ENCODE measurements at places on chromosomes 1 and 21.

DNA sequence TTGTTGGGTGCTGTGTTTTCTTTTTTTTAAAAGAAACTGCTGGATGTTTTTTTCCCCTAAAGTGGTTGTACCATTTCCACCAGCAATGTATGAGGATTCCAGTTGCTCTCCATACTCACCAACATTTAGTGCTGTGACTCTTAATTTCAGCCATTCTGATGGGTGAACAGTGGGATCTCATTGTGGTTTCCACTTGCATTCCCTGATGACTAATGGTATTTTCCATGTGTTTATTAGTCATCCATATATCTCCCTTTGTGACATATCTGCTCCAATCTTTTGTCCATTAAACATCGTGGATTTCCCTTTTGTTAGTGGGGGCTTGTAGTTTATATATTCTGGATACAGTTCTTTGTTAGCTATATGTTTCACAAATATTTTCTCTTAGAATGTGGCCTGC is 206.0 kb downstream of the CAMTA1 start:
- no peak for DNase-seq

DNA sequence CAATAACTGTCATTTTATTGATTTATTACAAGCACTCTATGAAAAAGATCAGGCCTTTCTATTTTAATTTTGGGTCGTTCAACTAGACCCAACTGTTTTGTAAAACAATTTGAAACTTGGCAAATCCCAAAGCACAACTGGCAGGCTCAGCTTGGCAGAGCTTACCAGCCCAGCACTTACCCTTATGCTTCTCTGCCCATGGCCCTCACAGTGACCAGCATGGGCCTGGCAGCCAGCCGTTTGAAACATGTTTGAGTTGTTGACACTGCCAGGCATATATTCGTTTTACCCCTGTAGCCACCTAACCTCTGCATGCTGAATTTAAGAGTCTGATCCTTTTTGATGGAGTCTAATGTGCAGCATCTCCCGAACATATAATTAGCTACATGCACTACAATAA is 796.7 kb upstream of the ADGRL2 start:
- DNase-seq: no peak

- no peak for DNase-seq
Measured at GRCh38 chr1:64019818-64020217, 183.6 kb upstream of the UBE2U start.

DNA sequence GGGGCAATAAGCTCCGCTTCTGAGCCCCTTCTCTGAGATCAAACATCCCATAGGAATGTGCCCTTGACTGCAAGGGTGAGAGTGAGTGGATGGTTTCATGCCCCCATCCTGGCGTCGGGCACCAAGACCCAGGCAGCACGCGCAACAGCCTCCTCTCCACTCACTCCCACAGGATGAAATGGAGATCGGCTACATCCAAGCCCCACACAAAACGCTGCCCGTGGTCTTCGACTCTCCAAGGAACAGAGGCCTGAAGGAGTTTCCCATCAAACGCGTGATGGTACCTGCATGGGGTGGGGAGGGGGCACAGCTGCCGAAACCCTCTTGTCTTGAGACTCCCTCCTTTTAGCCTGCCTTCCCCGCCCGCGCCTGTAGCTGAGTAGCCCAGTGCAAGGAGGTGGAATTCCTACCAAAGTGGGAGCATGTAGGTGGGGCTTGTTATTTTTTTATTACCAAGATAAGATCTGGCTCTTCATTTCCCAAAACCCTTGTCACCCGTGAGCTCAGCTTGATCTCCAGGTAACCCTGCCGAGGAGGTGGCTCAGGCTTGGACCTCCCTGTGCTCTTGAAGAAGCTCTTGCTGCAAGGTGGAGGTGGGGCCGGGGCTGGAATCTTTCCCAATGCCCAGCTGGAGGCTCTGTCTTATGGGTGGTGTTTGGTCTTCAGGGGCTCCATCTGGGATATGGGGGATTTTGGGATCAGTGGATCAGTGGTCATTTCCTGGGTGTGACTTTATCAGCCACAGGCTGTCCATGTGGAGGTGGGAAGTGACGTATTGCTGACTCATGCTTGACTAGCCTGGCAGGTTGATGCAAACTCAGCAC is 24.0 kb upstream of the PADI6 start:
- no peak for DNase-seq

GRCh38 chr1:86471291-86471690 is 2.6 kb downstream of the CLCA1 start:
- DNase-seq: no peak

GRCh38 chr1:9088807-9089206 is 19.4 kb upstream of the SLC2A5 start:
- DNase-seq: no peak

- DNase-seq: no peak
Measured at GRCh38 chr1:26044971-26045721, 772 bp downstream of the SLC30A2 start.

- DNase-seq: no peak
Measured at GRCh38 chr21:33197496-33197895, 32.2 kb upstream of the IFNAR2 start.

DNA sequence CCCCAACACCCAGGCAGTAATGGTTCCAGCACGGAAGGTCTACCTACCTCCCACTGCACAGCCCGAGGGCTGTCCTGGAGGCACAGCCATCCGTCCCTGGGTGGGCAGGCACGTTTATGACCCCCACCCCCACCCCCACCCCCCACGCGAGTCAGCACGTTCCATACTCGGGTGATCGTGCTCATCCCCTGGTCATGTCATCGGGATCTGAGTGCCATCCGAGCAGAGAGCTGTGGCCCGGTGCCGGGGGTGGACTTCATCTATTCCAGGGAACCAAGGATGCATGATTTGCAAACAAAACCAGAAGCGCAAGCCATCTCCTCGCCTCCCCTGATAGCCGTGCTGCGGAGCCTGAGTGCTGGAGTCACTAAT is 1.1 kb downstream of the TSPEAR start:
- DNase-seq: no peak

- no peak for DNase-seq
Measured at GRCh38 chr1:52752484-52752826, 26.2 kb downstream of the ZYG11B start.

GRCh38 chr1:180360333-180361075 is 130.4 kb downstream of the LHX4 start:
- DNase-seq: no peak

GRCh38 chr1:206952171-206952570 is 5.9 kb upstream of the PIGR start:
- DNase-seq: no peak

- DNase-seq: no peak
Measured at GRCh38 chr1:44822131-44822701, 13.9 kb downstream of the BTBD19 start.

DNA sequence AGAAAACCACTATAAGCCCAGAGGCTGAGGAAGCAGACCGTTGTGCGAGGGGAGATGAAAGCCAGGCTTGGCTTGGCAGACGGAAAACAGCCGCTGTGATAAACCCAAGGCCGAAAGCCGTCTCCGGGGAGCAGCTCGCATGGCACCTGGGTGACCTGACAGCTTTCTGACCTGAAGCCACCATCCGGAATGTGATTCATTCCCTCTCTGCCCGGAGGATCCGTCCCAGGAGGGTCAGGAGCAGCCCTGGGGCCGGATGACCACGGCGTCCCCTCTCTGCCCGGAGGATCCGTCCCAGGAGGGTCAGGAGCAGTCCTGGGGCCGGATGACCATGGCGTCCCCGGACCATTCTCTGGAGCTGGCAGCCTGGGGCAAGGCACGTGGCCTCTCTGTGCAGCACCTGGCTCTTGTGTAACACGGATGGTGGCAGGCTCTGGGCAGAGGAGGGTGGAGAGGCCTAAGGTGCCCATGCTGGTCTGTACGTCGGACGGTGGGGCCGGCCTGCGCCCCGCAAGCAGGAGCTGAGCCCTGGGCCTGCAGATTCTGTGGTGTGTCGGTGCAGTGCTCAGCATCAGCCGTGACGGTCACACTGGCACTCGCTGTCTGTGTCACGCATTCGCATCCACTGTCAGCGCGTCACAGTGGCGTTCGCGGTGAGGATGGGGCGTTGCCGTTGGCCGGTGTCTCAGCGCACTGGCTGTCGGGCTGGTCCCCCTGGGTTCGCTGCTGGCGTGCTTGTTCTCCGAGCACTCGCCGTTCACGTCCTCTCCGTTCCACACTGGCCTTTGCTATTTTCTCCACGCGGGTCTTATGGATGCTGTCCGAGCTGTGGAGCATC is 50.3 kb downstream of the SLX9 start:
- DNase-seq: no peak

DNA sequence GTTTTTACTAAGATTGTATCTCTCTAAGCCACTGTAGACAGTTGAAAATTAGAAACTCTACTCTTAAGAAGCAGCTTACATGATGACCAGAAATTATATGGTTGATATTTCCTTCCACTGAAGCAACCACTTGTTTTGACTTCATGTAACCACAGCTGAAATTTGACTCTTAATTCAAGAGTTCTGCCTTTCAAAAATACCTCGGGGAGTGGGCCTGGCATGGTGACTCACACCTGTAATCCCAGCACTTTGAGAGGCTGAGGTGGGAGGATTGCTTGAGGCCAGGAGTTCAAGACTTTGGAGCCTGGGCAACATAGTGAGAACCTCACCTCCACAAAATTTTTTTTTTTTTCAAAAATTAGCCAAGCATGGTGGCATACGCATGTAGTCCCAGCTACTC is 4.3 kb downstream of the AMPD1 start:
- DNase-seq: no peak

DNA sequence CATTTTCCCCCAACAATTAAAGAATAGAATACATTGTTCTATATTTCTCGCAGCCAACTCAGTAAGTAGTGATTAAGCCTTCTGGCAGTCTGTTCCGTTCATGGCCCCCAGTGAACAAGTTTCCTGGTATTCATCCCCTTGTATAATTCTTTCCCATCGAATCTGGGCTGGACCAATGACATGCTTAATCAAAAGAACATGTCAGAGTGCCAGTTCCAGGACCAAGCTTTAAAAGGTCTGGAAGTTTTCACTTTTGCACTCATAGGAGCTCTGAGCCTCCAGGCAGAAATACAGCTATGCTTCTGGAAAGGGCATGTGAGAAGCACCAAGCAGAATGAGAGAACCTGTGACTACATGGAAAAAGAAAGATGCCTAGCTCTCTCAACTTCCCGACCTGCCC is 22.5 kb upstream of the DPYD start:
- no peak for DNase-seq

- DNase-seq: no peak
Measured at GRCh38 chr1:203090421-203091198, 4.8 kb upstream of the MYOG start.

- DNase-seq: no peak
Measured at GRCh38 chr1:228745497-228745896, 10.2 kb downstream of the RHOU start.

GRCh38 chr1:3573500-3573899 is 37.8 kb downstream of the MEGF6 start:
- no peak for DNase-seq

- DNase-seq: no peak
Measured at GRCh38 chr1:228270032-228270431, 62.2 kb downstream of the OBSCN start.

- DNase-seq: no peak
Measured at GRCh38 chr21:25689226-25689625, 45.5 kb downstream of the ATP5PF start.

DNA sequence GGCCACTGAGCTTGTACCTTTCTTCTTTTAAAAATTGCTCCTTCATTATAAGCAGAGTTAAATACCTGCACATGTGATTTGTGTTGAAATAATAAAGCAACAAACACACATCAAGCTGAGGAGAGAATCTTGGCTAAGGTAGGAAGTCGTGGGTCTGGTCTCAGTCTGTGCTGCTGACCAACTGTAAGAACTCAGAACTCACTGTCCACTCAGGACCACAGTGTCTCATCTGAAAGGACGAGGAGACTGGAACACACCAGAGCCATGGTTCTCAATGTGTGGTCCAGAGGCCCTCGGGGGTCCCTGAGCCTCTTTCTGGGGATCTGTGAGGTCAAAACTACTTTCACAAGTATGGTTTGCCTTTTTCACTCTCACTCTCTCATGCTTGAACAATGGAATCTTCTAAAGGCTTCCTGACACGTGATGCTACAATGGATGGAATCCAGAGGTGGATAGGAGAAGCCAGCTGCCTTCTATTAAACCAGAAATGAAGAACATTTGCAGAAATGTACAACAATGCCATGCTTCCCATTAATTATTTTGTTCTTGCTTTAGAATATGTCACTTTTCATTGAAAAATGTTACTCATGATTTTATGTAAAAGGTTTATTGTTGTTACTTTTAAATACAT is 17.3 kb upstream of the ETS2 start:
- no peak for DNase-seq

GRCh38 chr1:5990913-5991312 is 1.3 kb downstream of the NPHP4 start:
- no peak for DNase-seq

DNA sequence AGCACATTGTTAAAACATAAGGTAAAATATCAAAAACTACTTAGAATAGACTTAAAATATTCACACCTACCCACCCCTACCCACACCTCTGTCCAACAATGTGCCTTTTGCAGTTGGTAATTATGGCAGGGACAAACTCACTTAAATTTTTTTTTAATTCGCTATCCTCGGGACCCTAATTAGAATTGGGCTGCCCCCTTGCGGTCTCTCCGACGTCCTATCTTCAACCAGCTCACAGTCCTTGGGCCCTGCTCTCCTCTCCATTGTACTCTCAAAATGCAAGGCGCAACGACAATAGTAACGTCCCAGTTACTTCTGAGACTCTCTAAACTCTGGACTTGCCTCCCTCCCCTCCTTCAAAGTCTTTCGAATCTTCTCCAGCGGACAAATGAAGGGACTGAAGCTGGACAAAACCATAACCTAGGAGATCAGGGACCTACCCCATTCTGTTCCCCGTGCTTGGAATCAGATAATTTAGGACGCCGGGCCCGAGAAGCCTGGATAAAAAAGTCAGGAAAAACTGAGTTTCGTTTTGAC is 1.1 kb upstream of the CIART start:
- peak; percentile 13 for DNase-seq

GRCh38 chr1:199550199-199551065 is 477.1 kb upstream of the NR5A2 start:
- DNase-seq: no peak

DNA sequence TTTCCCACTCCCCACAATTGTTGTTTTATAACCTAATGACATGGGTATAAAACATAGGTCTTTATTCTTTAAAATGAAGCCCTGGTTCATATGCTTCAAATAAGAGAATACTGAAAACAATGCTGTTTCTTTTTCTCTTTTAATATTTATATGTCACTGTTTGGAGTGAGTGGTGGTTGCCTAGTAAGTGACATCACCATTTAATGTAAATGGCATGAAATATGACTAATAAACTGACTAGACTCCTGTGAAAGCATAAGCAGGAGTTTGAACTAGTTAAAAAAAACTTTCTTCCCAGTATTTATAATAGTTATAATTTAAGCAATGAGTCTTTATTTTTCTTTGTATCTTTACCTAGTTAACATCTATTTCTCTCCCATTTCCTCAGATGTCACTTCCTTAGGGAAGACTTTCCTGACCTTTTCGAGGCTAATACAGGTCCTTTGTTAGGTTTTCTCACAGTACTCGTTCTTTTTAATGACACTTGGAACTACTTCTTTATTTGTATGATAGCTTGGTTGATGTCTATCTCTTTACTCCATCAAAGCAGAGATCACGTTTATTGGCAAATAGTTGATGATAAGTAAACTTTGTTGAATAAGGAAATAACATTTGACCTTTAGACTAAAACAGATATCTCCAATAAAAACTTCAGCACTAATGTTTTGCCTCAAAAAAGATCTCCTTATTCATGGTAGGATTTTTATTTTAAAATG is 105.4 kb upstream of the PDC start:
- DNase-seq: no peak

Data from stimulated activated CD4-positive, alpha-beta T cell treated with anti-CD3 and anti-CD28 coated beads, Interleukin-15, amount 100 ng/mL, for 1 hour (primary cell).